NCI-H1694 treated with DMSO at 0.1 percent for 48 hours (cell line): ENCODE measurements at places on chromosomes 12 and 14.
A peak's percentile ranks its signal among the peaks of the same experiment; 100 is the strongest.

- DNase-seq: no peak
These were observed 3.1 kb downstream of the HMGA2 start for GRCh38 chr12:65827342-65827741.

GRCh38 chr12:13023811-13024530 lies 20.2 kb upstream of the FAM234B start:
- peak; percentile 60 for DNase-seq

DNA sequence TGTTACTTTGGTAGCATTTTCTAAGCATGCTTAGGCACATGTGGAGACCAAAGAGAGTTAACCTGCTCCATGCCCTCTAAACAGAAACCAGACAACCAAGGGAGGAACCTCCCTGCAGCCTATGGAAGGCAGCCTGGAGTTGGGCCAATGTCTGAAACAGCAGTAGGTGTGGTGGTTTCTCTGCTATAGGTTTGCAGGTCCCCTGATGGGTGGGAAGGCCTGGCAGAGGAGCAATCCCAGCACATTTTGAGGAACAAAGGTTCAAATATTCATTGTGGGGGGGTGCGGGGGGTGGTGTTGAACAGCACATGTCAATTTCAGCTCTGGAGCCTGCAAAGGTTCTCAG lies 65.4 kb downstream of the DACT1 start:
- DNase-seq: no peak

DNA sequence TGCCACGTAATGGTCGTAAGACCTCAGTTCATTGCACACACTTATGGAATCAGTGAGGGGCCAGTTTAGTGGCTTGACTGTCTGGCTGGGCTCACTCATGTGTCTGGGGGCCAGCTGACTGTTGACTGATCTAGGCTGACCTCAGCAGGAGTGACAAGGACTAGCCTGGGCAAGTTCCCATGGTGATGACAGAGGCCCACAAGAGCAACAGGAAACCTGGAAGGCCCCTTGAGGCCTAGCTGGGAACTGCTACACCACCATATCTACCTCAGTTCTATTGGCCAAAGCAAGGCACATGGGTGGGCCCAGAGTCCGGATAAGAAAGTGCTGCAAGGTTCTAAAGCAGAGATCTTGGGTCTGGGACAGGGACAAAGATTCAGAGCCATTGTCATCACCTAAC lies 21.3 kb upstream of the RFLNA start:
- DNase-seq: peak; percentile 2

DNA sequence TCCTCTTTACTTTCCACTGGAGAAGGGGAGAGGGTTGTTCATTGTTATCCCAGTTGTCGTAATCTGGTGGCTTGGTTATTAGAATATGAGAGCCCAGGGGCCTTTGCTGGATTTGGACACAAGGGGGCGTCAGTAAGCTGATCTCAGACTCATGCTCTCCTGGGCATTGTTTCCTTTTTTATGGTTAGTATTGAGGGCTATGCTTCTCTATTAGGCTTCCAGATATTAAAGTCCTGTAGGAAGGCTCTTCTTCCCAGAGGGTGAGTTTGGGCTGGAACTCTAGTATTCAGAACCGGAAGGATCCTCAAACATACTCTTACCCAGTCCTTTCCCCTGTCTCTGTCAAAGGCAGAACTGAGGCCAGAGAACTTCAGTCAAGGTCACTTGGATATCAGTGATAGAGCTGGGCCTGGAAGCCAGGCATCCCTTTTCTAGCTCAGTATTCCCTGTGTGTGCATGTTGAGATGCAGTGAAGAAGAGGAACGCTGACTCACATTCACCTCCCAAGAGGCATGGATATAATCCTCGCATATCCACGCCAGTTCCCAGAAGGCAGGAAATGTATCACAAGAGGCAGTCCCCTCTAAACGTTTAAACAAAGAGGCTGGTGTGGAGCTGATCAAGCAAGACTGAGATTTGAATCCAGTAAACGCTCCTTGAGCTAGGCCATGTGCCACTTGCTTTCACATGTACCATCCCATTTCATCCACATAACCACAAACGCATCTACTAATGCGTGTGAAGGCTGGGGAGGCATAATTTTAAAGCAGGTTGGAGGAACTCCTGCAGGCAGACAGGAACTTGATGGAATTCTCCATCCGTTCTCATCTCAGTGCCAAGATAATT lies 41.6 kb downstream of the UBE3B start:
- peak; percentile 36 for DNase-seq

DNA sequence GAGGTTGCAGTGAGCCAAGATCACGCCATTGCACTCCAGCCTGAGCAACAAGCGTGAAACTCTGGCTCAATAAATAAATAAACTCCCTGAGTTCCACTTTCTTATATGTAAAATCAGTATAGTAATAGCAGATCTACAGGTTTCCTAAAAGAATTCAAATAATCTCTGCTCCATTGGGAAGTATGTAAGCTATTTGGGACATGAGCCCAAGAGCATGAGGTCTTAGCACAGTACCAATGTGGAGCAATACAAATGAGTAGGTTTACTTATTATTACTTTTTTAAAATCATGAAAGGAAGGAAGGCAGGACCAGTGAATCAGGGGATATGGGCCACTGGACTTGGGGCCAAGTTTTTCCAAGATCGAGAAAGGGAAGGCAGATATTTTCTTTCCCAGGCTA lies 216.9 kb upstream of the DIO2 start:
- DNase-seq: no peak

DNA sequence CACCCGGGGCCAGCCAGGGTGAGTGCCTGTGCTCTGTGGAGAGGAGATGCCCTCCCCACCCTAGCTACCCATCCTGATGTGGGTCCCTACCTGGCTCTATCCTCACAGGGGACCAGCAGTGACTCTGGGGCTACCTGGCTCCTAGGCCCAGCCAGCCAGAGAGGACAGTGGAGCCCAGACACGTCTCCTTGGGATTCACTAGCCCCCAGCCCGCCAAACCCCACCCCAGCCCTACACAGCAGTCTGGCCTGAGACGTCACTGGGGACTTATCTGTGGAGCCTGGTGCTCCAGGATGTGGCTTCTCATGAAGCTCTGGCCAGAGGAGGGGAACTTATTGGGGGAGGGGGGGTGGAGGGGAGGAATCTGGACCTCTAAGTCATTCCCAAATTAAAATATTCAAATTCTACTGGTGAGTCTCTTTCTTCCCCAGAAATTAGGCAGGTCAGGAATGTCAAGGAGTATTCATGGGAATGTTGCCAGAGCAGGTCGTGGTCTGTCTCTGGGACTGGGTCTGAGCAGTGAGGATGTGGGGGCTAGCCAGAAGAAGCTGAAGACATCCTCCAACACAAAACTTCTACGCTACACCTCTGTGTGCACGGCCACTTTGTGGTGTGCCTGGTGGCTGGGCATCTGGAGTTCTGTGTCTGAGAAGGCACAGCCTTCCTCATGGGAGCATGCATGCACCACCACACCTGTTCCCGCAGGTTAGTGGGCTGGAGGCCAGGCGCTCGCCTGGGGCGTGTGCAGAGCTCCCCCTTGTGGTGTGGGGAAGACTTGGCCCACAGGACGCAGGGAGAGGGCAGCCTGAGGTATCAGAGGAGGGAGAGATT lies 2.7 kb downstream of the CMTM5 start:
- DNase-seq: peak; percentile 23

DNA sequence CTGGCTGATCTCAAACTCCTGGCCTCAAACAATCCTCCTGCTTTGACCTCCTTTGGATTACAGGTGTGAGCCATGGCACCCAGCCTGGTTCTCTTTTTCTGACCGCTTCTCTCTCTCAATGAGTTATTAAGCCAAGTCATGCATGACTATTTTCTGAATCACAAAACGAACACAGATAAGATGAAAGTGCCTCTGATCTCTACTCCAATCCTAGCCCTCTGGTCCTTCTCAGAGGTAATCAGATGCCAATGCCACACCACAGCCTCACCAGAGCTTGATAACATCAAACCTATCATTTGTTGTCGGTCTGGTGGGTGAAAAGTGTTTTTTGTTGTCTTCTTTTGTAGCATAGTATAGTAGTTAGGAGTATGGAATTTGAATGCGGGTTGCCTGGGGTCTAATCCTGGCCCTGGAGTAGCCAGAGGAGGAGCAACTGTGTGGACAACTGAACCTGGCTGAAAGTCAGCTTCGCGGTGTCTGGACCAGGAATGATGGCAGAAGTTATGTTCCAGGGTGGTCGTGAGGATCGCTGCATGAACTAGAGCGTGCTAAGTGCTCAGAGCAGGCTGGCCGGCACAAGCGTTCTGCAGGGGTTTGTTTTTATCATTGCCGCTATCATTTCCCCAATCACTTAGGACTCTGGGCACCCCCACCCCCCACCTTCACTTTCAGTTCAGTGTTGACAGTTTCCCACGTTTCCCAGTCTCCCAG lies 77.9 kb downstream of the SPRING1 start:
- no peak for DNase-seq

DNA sequence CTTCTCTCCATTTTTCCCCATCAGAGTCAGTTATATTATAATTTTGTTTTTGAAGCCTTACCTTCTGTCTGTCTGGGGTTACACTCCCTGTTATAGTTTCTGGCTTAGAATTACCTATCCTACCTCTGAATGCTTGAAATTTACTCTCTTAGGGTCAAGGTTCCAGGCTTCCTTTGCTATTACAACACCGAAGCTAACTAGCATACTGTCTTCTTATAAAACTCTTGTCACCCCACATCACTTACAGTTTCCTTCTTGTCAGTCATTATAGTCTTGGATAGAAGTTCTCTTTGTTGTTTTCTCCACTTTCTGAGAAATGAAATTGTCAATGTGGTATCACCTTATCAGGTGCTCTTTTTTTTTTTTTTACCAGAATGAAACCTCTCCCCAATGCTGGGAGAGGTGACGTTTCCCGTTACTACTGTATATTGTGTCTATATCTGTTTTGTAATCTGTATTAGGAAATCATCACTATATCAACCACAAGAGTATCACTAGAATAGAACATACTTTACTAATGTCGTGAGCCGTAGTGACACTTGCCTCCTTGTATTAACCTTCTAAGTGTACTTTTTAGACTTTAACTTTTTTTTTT lies 69.2 kb upstream of the PSMA6 start:
- no peak for DNase-seq

GRCh38 chr14:87407344-87407743 lies 585.6 kb downstream of the GALC start:
- no peak for DNase-seq

DNA sequence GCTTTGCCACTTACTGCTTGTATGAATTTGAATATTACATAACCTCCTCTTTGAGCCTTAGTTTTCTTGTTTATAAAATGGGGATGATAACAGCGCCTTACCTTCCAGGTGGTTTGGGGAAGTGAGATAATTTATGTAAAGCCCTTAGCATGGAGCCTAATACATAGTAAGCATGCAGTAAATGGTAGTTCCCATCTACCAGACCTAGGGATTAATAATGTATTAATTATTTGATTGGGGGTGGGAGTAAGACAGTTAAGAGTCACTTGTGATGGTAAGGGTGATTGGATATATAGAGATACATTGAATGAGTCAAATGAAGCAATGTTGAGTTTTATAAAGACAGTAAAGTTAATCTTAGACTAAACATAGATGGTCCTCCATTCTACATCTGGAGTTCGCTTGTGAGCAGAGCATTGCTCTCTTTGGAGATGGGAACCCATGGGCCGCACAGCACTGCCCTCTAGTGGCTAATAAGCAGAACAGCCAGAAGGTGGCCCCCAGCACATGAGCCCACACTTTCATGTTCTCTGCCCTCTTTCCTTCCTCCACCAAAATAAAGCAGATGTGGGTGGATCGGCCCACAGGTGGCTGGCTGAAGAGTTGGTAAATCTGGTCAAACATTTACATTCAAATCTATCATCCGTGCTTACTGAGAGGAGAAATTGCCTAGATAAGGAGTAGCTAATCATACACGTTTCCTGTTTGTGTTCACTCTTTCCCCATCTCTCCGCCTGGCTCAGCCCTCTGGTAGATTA lies 26.5 kb upstream of the TAMALIN start:
- DNase-seq: peak; percentile 26

DNA sequence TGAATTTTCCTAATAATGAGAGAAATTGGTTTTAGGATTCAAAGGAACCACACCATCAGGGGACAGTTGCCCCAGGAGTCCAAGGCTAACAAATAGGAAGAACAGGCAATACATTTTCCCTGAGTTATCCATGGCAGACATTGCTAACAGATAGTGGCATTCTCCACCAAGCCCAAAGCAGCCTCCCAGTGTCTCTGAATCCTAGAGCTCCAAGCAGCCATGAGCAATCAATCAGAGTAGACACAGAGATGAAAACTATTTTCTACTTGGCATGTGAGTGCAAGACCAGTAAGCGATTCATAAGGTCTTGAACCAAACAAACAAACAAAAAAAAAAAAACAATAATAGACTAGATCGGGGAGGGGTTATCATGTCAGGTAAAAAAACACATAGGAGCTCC lies 515.7 kb downstream of the MED13L start:
- no peak for DNase-seq

DNA sequence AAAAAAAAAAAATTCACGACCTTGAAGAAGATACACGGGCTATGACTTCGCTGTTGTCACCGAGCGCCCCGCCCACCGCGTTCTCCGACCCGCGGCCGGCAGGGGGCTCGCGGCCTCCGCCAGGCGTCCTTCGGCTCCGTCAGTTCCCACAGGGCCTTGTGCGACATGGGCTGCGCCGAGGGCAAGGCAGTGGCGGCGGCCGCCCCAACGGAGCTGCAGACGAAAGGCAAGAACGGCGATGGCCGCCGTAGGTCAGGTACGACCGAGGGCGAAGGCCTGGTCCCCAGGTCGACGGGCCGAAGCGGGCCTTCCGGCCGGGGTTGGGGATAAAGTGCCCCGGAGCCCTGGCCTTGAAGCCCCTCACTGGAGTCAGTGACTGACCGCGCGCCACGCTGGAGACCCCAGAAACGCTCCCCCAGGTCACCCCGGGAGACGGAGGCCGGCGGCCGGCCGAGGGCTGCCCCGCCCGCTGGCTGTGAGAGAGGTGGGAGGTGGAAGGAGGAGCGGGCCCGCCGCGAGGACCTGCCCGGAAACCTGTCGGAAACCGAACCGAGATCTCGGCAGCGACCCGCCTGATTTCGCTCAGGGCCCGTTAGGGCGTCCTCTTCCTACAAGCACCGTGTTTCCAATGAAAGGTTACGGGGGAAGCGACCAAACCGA lies at the start of gene TXNRD1:
TXNRD1 (plus strand) TSS at position 142 of the 660 bp plus-strand sequence; CDS start at position 166, 24 bp downstream.
- DNase-seq: no peak

DNA sequence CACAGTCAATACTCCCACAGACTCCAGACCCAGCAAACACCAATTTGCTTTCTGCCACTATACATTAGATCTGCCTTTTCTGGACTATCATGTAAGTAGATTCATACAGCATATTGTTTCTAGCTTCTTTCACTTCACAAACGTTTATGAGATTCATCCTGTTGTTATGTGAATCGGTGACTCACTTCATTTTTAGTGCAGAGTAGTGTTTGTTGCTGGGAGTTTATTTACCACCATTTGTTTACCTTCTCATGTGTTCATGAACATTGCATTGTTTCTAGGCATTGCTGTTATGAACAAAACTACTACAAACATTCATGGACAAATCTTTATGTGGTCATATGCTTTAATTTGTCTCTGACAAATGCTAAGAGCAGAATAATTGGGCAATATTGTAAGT lies 807.8 kb upstream of the TMEM132C start:
- DNase-seq: no peak

GRCh38 chr14:60332869-60333268 lies 83.8 kb downstream of the PPM1A start:
- no peak for DNase-seq
